SK-N-SH (cell line): ENCODE measurements at places on chromosomes 7 and 10.

DNA sequence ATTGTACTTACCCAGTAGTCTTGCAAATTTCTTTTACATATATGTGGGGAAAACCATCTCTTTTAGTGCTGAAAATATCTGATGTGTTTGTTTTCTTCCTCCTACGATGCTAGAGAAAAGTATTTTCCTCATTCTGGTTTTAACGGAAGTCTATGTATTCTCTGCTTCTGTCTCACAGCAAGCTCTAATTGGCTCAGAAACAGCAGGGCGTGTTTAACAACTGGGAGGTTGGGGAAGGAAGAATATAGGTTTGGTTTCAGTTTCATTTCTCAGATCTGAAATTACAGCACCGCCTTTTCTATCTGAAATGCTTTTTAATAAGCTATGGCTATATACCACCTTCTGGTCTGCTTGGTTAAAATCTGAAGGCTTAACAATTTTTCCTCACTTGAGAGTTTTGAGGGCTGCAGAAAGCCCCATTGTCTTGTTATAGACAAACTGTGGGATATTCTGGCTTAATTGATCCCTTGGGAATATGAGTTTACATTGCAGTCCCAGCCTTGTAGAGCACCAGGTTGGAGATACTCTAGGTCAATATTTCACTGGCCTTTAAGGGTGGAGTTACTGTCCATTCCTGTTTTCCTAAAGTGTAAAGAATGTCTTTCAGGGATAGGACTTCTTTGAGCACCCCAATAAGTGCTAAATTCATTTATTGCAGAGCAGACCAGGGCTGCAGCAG lies at the start of gene SAMD9:
Gene SAMD9, minus strand, starts transcription at position 128 of the 679 bp plus-strand sequence. CDS start 11,882 bp downstream, outside the sequence.
- peak; percentile 51 for DNase-seq

DNA sequence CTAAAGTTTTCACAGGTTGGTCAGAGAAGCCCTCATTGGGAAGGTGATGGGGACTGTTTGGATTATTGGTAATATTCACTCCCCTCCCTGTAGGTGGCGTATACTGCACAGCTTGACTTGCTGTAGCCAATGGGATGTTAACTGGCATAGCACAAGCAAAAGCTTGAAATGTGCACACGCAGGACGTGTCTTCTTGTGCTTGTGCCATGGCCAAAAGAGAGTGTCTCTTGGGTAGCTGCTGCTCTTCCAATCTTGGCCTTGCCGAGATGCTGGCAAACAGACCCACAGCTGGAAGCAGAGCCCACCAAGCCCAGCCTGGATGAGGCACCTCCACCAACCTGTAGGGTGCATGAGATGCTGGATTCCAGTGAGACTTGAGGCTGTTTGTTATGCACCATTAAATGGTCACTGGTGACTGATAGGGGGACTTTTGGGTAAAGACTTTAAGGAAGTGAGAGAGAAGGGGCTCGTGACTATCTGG lies 266.0 kb downstream of the GRID1 start:
- DNase-seq, result peak; percentile 58

DNA sequence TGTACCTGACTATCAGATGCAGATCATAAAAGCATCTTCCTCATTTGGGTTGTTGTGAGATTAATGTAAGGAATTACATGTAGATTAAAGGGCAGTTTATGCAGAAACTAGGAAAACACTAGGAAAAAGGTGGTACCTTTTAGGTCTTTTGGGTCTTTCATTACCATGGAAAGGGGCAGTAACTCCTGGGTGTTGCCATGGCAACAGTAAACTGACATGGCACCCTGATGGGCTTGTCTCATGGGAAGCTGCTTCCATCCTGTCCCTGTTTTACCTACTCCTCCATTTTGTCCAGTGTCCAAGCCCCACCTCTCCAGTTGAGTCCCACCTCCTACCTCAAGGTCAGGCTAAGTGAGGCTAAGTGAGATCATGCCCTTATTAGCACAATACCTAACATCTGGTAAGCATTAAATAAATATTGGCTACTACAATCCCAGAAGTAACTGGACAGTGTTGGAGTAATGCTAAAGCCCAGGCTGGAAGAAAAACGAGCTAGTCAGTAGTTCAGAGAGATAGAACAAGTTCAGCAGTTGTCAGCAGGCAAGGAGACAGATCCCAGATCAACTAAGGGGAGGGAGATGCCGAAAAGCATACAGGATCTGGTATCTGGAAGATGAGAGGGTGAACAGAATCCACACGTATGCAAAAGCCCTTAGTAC lies 240.0 kb upstream of the AUTS2 start:
- DNase-seq, result peak; percentile 54

DNA sequence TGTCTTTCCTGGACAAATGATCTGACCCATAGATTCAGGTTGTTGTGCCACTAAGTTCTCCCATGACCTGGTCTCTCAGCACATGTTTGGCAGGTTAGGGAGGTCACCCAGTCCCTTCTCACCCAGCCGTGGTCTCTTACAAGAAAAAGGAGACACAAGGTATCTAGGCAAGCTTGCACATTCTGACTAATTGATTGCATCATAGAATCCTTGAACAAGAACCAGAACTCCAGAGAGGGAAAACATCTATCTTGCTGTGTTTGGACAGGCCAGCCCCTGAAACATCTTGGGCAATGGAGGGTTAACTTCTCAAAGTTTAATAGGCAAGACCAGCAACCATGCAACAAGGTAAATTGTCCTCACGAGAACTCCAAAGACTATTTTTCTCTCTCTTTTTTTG lies 8.5 kb upstream of the HK1 start:
- DNase-seq, result no peak

DNA sequence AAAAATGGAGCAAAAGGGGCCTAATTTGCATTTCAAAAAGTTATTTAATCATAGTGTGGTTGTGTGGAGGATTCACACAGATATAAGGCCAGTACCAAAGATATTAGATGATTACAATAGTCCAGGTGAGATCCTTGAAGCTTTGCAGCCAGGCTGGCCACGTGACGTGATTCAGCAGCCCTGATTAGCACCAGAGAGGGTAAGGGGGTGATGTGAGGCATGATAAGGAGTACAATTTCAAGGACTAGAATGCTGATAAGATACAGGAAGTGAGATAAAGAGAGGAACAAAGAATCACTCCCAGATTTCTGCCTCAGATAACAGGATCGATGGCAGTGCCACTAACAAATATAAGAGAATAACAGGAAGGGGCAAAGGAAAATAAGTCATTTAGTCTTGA lies 108.4 kb upstream of the PALS2 start:
- no peak for DNase-seq

DNA sequence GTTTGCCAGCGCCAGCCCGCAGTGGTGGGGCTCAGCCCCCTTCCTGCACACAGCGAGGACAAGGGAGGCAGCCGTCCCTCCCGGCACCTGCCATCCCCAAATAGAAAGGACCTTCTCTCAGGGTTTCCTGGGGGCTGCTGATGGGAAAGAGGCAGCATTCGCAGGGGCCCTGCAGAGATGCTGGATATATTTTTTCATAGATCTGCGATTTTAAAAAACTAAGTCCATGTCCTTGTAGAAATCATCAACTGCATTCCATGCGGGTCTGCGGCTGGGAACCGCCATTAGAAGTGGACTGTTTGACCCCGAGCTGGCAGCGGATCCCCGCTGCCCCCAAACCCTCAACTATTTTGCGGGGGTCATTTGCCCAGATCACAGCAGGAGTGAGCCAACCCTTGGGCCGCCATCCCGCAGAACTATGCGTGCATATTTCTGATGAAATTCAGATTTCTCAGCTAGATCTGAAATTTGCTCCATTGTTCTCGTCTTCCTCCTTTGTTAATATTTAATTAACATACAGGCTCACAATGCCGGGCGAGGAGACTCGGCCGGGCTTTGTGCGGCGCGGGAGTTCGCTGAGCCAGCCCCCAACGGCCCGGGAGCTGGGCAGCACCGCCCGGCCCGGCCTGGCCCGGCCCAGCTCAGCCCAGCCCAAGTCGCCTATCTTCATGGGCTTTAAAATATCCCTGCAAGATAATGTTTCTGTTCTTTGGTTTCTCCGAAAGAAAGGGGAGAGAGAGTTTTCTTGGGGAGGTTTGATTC lies 2.0 kb downstream of the EN2 start:
- DNase-seq, result no peak

DNA sequence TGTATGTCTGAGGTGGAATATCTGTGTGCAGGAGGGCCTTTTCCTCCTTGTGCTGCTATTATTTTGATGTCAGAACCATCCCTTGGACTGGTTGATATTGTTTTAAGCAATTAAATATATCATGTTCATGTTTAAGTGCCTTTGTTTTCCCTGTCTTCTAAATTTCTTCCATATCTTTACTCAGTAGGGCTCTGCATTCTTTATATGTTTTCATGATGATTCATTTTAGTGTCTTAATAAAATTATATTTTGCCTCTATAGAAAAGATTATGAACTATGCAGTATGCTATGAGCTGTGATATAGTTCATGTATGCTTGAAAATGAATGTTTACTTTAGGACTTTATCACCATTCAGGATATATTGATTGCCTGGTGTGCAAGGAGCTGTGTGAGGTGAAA lies 34.8 kb downstream of the AHR start:
- no peak for DNase-seq

DNA sequence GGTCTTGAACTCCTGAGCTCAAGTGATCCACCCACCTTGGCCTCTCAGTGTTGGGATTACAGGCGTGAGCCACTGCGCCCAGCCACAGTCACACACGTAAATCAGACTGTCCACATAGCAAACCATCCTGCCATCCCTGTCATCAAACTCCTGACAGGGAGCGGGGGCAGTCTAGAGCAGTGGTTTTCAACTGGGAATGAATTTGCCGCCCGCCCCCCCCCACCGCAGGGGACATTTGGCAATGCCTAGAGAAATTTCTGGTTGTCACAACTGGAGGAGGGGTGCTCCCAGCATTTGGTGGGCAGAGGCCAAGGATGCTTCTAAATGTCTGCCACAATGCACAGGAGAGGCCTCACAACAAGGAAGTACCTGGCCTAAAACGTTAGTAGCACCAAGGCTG lies 24.1 kb downstream of the CAMK2G start:
- DNase-seq, result no peak

DNA sequence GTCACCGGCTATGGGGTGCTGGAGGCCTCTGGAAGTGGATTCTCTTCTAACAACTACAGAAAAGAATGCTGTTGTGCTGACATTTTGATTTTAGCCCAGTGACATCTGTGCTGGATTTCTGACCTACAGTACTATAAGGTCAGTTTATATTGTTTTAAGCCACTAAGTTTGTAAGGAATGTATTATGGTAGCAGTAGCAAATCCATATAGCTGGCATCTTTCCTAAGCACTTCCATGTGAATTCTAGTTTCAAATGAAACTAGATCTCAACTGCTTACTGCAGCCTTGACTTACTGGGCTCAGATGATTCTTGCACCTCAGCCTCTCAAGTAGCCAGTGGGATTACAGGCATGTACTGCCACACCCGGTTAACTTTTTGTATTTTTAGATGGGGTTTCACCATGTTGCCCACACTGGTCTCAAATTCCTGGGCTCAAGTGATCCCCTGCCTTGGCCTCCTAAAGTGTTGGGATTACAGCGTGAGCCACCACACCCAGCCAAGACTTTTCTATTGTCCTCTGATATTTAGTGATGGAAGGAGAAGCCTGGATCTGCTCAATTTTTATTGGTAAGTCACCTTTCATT lies 414.0 kb downstream of the PHTF2 start:
- no peak for DNase-seq

- DNase-seq, result no peak
Observed at GRCh38 chr10:48898426-48898825, 41.2 kb downstream of the LRRC18 start.

DNA sequence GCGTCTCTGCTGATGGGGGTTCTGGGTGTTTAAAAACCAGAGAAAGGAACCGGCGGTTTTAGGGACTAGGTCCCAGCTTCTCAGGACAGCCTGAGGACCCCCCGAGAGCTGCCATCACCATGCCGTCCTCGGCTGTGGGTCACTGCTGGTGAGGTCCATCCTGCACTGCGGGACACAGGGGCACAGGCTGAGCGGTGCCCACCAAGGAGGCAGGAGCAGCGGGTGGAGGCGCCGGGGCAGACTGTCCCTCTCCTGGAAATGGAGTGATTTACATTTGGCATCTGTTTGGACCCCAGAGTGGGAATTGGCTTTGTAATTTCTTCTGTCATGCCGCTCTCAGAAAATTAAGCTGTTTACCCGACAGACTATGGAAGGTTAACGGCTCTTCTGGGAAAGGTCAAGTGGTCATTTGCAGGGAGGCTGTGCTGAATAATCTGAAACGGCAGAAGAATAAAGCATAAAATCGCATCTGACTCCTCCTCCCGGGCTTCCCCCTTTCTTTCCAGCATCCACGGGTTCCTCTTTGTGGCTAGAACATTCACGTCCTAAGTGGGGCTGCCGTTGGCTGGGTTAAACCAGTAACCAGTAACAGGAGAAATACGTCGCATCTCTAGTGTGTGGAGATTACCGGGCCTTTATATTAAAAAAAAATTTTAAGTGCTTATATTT lies 31.7 kb downstream of the LHPP start:
- no peak for DNase-seq

GRCh38 chr10:21888959-21889358 lies 114.6 kb downstream of the DNAJC1 start:
- no peak for DNase-seq

GRCh38 chr10:17431871-17432311 lies 22.5 kb downstream of the ST8SIA6 start:
- no peak for DNase-seq

GRCh38 chr7:141992688-141993087 lies 3.0 kb upstream of the MGAM start:
- no peak for DNase-seq

- no peak for DNase-seq
Observed at GRCh38 chr7:28002638-28003037, 178.0 kb downstream of the JAZF1 start.

- no peak for DNase-seq
Observed at GRCh38 chr10:88116971-88117626, 253.7 kb downstream of the PTEN start.

GRCh38 chr7:84682543-84682942 lies 488.0 kb upstream of the SEMA3A start:
- DNase-seq, result no peak

DNA sequence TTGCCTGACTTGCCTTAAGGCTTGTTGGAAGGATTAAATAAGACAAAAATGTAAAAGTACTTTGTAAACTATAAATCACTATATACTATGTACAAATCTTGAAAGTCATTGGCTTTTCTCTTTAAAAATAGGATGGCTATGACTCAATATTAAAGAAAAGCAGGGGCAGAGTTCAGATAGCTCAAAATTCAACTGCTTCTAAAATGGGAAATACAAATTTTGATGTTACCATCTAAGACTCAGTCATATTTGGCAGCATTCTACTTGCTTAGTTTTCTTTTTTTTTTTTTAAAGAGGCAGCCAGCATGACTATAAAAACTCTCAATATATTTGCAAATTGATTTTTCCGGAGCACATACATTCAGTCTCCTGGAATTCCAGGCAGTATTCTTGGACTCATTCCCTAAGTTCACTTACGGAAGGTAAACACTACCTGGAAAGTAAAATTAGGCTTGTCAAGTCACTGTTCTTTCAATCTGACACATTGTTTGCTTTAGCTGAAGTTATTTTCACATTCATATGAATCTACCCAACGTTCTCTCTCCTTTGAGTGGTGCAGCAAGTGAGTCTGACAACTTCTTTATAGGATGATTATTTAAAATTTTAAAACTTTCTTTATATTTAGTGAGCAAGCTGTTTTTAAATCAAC lies 133.8 kb upstream of the CCDC6 start:
- no peak for DNase-seq

GRCh38 chr7:17580856-17581255 lies 282.4 kb downstream of the AHR start:
- no peak for DNase-seq

GRCh38 chr7:49927631-49928030 lies 154.2 kb downstream of the VWC2 start:
- no peak for DNase-seq
